ENCODE measurements at places on chromosomes 13 and 19. TPM values are rescaled to one million over a fixed set of nuclear protein-coding genes. Genes with fewer than 3 reads are reported as not detected.

The CCDC169 gene
- 0.08 TPM for total RNA-seq

DNA sequence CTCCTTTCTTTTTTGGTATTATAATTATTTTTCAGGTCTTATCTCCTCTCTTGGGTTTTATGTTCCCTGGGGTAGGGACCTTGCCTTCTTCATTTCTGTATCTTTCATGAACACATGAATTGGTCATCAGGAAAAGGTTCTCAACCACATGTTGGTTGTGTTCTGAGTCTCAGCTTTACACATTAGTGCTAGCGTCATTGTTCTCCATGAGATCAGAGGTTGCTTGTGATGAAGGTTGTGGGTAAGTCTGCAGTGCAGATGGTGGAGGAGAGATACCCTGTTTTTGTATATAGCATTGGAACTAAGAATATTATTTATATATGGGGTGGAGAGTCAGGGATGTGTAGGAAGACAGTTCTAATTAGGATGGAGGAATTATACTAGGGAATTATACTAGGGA, 24.5 kb upstream of the CEACAM8 start:
- DNase-seq, result no peak

GRCh38 chr13:46613409-46614049, 60.6 kb downstream of the LRCH1 start:
- no peak for DNase-seq

DNA sequence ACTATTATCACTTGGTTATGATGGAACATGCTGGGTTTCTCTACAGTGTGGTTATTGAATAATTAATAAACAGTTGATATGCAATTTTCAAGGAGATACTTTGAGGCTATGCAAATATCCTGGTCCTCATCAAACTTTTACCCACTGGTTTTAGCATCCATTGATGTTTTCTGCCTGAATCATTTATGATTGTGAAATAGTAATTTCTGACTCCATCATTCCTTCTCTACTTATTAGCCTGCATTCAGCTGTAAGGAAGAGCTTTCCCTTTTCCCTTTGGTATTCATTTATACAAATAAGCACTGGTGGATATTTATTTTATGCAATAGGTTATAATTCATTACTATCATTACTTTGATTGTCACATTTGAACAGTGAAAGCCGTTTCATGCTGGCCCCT, 13.9 kb upstream of the DNAJC15 start:
- no peak for DNase-seq

DNA sequence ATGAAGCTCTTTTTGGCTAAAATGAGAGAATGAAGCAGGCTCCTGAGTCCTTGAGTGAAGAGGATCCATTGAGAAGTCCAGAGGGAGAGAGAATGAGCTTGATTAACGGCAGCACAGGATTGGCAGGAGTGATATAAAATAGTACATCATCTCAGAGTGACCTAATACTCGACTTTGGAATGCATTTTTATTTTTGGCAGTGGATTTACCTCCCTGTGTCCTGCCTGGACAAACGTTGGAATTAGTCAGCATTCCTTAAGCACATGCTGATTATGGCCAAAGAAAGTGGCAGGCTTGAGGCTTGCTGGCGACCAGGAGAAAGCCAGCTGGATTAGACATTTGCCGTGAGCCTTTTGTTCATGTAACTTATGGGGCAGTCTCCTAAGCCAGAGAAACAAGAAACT, 22.9 kb downstream of the LRCH1 start:
- DNase-seq, result no peak

The MISP gene
- not detected for total RNA-seq

- DNase-seq, result no peak
These were observed 15.2 kb downstream of the IER2 start for GRCh38 chr19:13165162-13165997.

DNA sequence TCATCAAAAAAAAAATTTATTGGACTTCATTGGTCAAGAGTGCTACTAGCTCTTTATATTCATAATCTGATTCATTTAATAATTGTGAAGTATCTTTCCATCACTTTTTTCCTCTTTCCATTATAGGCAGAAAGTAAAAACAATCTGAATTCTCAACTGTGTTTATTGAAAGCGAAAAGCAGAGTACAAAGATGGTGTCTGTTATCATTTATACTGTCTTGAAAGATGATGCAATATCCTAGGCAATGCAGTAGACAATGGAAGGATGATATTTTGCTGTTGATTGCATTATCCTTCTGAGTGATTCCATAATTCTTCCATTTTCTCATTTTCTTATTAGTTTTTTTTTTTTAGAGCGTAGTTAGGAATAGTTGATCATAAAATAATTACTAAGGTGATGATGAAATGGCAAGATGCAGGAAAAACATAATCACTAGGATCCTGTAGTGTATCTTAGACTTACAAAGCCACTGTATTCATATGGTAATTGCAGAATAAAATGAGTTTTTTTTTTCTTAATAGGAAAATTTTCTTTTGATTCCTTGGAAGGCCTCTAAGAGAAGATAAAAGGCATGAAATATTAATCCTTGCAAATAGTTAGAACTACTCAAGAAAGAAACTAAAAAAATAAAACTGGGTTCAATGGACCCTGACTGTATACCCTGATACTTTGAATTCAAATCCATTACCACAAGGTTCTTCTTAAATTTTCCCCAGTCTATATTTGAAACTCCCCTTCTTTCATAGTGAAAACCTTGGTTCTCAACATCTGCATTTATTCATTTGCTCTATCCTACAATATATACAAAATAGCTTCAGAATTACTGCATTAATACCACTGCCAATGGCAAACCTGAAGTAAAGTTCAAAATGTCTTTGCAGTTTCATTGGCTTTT, 11.6 kb downstream of the URI1 start:
- no peak for DNase-seq

GRCh38 chr19:44823373-44823698, 14.4 kb downstream of the BCAM start:
- no peak for DNase-seq

- DNase-seq, result no peak
These were observed 728.9 kb downstream of the EFNB2 start for GRCh38 chr13:105806628-105806920.

DNA sequence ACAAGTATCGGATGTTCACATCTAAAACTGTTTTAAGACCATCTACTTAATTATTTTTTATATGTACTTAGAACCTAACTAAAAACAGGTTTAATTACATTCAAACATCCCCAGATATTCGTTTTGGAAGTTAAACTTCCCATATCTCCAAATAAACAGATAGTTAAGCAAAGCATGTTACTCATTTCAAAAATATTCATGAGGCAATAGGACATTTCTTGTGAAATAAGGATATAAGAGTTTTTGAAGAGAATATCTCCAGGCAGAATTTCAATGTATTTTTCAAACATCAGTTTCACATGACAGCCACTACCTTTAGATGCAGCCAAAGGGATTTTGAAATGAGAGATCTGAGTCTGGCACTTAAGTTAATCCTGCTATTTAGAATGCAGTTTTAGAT, 697.5 kb downstream of the SLITRK1 start:
- no peak for DNase-seq

The POSTN gene
- 10.0 TPM for total RNA-seq

The TSHZ3 gene
- 3.1 TPM for total RNA-seq

- no peak for DNase-seq
These were observed 726 bp upstream of the UFM1 start for GRCh38 chr13:38348861-38349389.

DNA sequence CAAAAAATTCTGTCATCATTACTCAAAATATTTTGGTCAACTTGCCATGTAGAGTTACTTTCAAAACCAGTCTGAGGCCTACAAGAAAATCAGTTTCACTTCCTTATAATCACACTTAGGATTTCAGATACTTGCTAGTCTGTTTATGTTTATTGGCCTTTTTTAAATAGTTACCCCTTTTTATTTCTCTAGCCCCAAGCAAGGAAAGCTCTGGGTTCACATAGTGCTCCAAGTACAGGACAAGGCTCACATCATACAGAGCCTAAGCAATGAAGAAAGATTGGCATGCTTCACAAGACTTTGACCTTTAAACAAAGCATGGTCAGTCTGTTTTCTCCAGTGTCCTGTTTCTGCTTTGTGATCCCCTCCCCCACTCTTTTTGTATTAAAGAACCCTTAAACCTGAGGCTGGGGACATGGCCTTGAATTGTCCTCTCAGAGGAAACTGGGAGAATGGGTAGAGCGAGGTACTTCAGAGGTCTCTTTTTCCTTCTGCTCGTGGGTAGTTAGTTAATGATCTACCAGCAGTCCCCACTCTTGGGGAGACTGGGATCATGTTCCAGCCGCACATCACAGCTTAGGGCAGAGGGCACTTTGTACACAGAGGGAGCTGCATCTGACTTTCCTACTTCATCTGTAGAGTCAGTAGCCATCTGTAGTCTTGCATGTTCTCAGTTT, 30.7 kb downstream of the CEACAM1 start:
- DNase-seq, result no peak

The WDR87 gene
- not detected for total RNA-seq

The ZNF358 gene
- total RNA-seq, result 92.1 TPM
